ENCODE measurements at places on chromosomes 5 and 9. TPM values are rescaled to one million over a fixed set of nuclear protein-coding genes. Genes with fewer than 3 reads are reported as not detected.

DNA sequence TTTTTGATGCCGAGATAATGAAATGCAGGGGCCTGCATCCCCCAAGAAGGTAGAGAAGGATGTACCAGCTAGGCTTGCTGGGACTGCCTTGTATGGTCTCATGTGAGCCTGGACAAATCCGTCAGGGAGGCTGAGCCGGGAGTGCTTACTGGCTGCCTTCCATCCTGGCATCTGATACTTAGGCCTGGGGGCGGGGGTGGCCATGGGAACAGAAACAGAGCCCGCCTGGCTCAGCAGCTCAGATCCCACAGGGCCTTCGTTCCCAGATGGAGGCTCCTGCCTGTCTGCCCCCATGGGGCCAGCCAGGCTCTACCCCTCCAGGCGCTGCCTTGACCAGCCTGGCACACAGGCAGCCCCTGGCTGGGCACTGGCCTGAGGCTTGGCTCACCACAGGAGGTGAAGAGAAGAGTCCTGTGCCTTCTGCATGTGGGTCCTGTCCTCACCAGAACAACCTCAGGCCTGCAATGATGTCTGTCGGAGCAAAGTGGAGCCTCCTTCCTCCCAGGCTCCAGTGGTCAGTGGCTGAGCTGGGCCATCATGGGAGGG, 10.5 kb upstream of the SPATA31E1 start:
- no peak for DNase-seq

DNA sequence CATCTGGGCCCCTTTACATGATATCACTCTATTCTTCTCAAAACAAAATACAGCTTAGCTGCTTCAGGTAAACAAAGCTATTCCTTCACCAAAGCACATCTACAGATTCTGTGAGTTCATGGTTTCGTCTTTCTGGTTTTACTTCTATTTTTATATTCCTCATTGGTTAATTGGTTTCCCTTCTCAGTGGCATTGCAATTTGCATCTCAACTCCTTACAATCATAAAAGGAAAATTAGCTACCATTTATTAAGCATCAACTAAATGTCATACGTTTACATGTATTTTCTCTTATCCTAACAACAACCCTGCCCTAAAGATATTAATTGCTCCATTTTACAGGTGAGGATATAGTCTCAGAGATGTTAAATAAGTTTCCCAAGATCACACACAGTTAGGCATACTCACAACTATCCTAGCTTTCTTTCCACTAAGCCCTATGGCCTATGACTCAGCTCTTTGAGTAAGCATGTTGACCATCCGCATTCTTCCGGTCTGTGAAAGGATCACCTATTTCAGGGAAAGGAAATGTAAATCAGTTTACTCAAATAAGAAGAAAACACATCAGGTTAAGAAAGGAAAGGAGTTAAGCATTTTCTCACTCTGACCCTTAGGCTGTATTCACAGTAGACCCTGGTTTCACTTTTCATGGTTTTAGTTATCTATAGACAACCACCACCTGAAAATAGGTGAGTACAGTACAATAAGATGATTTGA, 146.1 kb downstream of the CAAP1 start:
- DNase-seq, result no peak

DNA sequence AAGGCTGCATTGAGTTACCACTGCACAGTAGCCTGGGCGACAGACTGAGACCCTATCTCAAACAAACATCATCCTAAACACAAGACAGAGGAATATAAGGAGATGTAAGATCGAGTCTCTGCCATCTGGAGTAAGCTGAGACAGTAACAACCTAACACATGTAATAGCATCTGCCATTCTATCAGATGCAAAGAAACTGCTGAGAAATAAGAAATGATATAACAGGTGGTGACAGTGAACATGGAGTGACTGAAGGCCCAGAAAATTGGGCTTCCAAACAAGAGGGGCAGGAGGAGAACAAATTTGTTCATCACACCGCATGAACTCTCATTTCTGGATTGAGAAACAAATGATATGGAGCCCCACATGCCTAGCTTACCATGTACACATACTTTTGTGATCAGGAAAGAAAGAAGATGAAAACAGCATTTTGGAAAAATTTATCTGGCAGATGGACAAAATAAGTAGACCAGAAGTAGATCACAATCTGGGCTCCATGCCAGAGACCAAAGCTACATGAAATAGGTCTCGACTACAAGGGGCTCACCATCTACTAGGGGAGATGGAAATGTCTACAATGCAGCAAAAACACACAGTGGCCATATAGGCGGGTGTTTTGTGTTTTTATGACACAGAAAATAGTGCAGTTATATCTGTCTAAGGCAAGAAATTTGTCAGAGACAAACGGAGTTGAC, 45.5 kb downstream of the ECPAS start:
- peak; percentile 16 for DNase-seq

- DNase-seq, result no peak
Observed at GRCh38 chr9:114092336-114092735, 6.8 kb downstream of the KIF12 start.

DNA sequence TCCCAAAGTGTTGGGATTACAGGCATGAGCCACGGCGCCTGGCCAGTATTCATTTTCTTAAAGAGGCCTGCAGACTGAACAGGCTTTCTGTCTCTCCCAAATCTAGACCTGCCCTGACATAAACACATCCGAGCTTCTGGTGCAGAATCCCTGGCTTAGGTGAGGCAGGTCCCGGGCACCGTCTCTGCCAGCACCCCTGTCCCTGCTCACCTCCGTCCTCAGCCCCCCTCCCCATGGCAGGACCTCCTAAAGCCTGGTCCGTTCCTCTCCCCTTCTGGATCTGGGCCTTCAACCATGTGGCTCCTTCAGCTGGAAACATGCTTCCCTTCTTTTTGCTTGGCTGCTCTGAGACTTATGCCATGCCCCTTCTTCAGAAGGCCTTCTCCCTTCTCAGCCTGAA, 22.7 kb upstream of the RXRA start:
- no peak for DNase-seq

GRCh38 chr5:63596254-63596653, 366.0 kb downstream of the HTR1A start:
- DNase-seq, result no peak

The CREBRF gene
- 16.3 TPM for polyA plus RNA-seq

GRCh38 chr5:158852622-158853021, 247.1 kb downstream of the EBF1 start:
- no peak for DNase-seq

- DNase-seq, result no peak
Observed at GRCh38 chr5:146947181-146947941, 68.8 kb upstream of the PPP2R2B start.

The SOHLH1 gene
- not detected for polyA plus RNA-seq

The CKMT2 gene
- 5.6 TPM for polyA plus RNA-seq

The SLC23A1 gene
- 1.5 TPM for polyA plus RNA-seq

GRCh38 chr9:70411930-70412831, 2.3 kb downstream of the KLF9 start:
- DNase-seq, result no peak

The FCN2 gene
- not detected for polyA plus RNA-seq

GRCh38 chr5:34494111-34494755, 161.9 kb upstream of the RAI14 start:
- DNase-seq, result no peak

- DNase-seq, result no peak
Observed at GRCh38 chr5:9188131-9188530, 357.7 kb downstream of the SEMA5A start.

GRCh38 chr5:176529116-176529740, 8.0 kb downstream of the RNF44 start:
- no peak for DNase-seq

DNA sequence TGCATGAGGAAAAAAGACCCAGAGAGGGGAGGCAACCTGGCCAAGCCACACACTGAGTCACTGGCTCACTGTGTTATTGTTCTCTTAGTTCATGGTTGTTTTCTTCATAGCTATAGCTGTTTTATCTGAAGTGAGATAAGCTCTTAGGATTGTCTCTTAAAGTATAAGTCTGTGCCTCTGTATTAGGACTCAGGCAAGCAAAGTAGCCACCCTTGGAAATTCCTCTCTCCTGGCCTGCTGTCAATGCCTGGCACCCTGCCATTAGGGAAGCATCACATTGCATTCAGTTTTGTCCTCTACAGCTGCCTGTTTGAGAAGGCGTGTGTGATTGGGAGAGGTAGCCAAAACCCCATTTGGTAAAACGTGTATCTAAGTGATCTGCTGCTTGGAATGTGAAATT, 147.4 kb upstream of the GLRA1 start:
- no peak for DNase-seq

- no peak for DNase-seq
Observed at GRCh38 chr9:76313771-76314170, 80.5 kb downstream of the RFK start.

The TOPORS gene
- polyA plus RNA-seq, result 28.4 TPM

DNA sequence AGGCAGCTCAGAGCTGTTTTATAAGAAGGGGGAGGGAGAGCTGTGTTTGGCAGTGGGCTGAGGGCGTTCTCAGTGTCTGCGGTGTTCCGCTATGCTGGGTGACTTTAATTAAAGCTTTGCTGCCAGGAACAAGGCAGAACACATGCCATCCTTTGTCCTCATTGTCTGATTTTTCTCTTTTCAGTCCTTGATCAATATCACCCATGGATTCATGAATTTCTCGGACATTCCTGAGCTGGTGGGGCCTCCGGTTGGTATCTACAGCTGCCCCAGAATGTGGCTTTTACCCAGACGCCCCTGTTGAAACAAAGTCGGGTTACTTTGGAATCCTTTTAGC, 66.5 kb upstream of the TGFBR1 start:
- DNase-seq, result no peak

The SHOC1 gene
- polyA plus RNA-seq, result 0.63 TPM

The MIGA2 gene
- polyA plus RNA-seq, result 16.9 TPM

DNA sequence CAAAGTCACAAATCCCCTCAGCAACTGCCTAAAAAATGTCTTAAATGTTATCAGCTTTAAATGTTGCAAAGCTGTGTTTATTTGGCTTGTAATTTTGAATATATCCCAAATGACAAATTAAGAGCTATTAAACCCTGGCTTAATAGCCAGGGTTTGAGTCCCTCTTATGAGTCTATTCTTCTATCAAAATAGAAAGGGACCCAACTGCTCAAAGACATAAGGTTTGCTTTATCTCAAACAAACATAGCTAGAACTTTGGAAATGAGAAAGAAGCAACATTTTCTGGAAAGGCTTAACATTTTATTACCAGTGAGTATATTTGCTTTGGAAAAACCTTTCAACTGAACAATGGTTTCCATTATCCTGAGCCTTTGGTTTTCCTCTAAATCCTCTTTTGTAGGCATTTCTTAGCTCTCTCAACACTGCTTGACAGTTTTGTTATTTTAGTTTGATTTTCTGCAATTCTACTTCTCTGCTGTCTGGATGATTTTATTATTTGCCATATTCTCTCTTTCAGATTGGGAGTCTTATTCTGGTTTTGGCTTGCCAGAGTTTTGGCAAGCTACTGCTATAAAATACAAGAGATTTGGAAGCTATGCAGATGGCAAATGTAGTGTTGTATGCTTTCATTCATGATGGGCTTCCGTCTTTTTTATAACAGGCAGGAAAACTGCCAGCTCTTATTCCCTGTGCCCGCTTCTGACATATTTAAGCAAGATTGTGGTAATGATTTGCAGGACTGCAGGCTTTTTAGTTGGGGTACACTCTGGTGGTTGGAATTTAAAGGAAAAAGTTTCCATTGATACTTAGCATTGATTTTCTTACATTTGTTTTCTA, 734.9 kb downstream of the DTWD2 start:
- DNase-seq, result no peak

DNA sequence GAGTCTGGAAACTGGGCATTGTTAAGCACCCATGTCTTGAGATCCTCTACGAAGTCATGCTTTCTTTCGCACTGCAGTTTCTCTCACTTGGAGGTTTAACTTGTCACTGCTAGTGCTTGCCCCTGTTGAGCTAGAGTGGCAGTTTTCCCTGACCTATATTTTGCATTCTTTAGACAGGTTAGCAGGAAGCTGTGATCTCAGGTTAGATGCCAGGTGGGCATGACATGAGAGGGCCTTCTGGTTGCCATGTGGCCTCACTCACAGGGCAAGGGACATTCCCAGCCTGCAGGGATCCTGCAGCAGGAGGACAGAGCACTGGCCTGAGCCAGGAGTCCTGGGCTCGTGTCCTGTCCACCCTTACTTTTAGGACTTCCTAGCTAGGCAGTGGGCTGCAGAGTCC, 28.6 kb downstream of the SLC36A1 start:
- no peak for DNase-seq
